ENCODE measurements at places on chromosomes 13 and 19.

- DNase-seq = no peak
These were observed 24.5 kb downstream of the TEX101 start for GRCh38 chr19:43439032-43439708.

- no peak for DNase-seq
These were observed 1648.0 kb downstream of the PCDH9 start for GRCh38 chr13:65582160-65582559.

DNA sequence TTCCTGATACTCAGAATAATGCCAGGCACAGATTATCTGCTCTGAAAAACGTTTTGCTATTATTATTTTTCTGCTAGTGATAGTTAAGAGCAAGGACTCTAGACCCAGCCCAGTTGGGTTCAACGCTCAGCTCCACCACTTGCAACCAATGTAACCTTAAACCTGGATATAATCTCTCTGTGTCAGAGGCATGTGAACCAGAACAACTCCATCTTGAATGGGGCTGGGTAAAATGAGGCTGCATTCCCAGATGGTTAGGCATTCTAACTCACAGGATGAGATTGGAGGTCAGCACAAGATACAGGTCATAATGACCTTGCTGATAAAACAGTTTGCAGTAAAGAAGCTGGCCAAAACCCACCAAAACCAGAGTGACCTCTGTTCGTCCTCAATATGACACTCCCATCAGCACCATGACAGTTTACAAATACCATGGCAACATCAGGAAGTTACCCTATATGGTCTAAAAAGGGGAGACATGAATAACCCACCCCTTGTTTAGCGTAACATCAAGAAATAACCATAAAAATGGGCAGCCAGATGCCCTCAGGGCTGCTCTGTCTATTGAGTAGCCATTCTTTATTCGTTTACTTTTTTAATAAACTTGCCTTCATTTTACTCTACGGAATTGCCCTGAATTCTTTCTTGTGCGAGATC, 13.6 kb downstream of the FAM187B start:
- DNase-seq = no peak

- no peak for DNase-seq
These were observed 114.4 kb upstream of the IRS2 start for GRCh38 chr13:109900741-109901140.

DNA sequence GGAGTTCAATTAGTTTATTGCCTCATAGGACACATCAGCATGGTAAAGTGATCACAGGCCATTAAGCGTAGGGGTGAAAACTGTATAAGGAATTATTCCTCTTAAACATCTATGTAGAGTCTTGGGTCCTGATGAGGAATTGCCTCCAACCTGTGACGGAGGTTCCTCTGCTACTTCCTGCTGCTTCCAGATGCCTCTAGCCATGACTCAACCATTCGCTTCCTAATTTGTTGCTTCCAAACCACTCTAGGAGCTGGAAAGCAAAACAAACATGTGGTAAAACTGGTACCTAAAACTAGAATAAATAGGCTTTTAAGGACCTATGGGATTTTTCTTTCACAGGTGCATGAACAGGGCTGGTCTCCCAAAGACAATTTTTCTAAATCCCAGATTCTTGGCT, 253.8 kb downstream of the KLF12 start:
- DNase-seq = no peak

All from cerebellar nuclear complex (tissue), 1 donor.